Right lung (tissue), 10 donors: ENCODE measurements at places on chromosomes 7 and 10. TPM values are rescaled to one million over a fixed set of nuclear protein-coding genes. Genes with fewer than 3 reads are reported as not detected.

- DNase-seq, result no peak
Measured at GRCh38 chr7:41487229-41487940, 215.5 kb downstream of the INHBA start.

DNA sequence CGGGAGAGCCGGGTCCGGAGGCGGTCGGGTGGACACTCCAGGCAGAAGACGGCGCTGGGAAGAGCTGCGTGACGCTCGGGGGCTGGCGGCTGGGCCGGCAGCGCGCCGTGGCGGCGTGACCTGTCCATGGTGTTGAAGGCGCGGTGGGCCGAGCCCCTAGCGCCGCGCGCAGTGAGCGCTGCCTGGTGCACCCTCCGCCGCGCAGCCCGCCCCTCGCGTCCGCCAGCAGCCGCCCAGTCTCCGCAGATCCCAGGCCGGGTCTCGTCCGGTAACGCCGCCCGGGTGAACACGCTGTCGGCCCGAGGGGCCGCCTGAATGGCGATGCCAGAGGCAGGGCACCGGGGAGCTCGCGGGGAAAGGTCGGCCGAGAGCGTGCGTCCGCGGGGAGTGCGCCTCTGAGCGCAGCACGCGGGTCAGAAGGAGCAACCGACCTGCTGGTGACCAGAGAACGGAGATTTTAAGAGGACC lies 657 bp upstream of the TMEM178B start:
- DNase-seq, result peak; percentile 49

- DNase-seq, result no peak
Measured at GRCh38 chr7:139748941-139749340, 28.9 kb downstream of the HIPK2 start.

- no peak for DNase-seq
Measured at GRCh38 chr7:83060218-83060617, 102.5 kb downstream of the PCLO start.

GRCh38 chr10:74586088-74586585 lies 240.3 kb upstream of the KAT6B start:
- DNase-seq, result no peak

GRCh38 chr10:23080262-23080661 lies 15.1 kb upstream of the MSRB2 start:
- no peak for DNase-seq

- no peak for DNase-seq
Measured at GRCh38 chr10:102274062-102274461, 28.7 kb downstream of the GBF1 start.

DNA sequence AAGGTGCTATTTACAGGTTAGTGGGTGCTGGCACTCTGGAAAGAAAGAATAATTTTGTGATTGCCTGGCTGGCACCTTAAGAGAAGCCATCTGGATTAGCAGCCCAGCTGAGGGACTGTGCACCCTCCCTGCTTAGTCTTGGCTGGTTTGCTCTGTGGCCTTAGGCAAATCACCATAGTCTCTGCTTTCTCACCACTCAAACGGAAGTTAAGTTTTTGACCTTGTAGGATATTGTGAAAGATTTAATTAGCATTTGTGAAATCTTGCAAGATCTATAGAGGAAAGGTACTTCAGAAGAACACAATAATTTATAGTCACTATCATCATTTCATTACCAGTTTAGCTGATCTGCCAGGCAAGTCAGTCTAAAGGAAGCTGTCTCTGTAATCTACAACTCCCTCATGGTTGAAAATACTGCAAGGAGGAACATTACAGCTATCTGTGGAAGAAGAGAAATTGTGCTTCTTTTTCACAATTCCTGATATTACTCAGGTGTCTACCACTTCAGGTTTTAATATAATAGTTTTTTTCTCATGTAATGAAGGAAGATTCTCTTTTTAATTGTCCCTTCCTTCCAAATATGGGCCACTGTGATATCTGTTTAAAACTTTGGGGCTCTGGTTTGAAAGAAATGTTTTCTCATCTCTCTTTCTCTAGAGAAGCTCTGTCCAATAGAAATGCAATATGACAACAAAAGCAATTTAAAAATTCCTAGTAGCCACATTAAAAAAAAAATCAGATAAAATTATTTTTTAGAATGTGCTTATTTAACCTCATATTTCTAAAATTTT lies 219.6 kb downstream of the PTEN start:
- no peak for DNase-seq

DNA sequence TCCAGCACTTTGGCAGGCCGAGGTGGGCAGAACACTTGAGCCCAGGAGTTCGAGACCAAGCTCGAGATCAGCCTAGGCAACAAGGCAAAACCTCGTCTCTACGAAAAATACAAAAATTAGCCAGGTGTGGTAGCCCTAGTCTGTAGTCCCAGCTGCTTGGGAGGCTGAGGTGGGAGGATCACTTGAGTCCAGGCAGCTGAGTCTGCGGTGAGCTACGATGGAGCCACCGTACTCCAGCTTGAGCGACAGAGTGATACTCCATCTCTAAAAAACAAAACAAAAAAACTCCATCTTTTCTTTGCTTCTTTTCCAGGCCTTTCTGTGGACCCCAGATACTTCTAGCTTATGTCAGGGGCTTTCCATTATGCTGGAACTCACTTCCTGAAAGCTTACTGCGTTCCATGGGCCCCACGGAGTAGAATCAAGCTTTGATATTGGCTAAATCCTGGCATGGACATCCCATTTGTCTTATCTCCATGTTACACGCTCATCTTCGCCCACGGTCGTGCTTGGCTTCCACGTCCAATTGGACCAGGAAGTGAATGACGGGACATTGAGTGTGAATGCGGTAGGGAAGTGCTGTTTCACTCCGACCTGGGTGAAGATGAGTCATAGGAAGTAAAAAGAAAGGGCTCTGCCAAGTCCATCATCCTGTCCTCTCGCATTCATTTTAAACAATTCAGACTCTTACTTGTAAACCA lies 45.7 kb downstream of the FAM171A1 start:
- DNase-seq, result no peak

GRCh38 chr7:30330134-30331111 lies 46.0 kb downstream of the ZNRF2 start:
- no peak for DNase-seq

DNA sequence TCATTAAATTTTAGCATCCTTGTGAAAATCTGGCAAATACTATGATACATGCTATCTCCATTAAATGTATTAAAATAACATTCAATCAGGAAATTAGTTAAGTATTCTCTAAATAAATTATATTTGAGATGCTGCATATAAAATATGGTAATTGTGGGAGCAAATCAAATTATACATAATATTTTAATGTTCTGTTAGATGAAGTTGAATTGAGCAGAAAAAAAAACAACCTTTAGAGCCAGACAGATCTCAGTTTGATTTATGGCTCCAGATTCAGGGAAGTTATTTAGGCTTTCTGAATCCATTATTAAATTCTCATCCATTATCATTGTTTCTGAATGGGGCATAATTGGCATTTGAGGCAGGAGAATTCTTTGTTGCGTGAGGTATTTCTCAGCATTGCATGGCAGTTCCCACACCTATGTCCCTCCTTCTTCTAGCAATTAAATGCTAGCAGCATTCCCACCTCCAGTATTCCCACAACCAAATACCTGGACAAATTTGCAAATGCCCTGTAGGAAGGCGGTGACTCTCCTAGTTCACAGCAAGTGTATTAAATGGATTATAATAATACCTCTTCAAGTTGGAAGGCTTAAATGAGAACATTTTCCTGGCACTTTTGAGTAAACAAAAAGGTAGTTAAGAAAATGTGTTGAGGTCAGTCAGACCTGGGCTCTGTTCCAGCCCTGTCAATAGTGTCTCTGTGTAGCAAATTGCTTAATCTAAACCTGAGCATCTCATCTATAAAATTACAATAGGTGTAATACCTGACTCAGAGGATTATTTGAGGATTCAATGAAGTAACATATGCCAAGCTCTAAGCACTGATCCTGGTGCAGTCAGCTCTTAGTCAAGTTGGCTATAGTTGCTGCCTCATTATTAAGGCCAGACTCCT lies 108.9 kb downstream of the RNLS start:
- no peak for DNase-seq

Gene TRIM74
- polyA plus RNA-seq, result 1.8 TPM

Gene ADRA2A
- polyA plus RNA-seq, result 0.37 TPM

Gene PRXL2A
- 96.7 TPM for polyA plus RNA-seq

Gene TLX1
- not detected for polyA plus RNA-seq

Gene RSBN1L
- polyA plus RNA-seq, result 34.8 TPM

Gene CYP26A1
- 0.15 TPM for polyA plus RNA-seq

Gene SLC18A3
- polyA plus RNA-seq, result not detected

Gene ZNF488
- polyA plus RNA-seq, result 1.5 TPM

Gene CNPY4
- polyA plus RNA-seq, result 41.5 TPM

Gene STEAP1B
- polyA plus RNA-seq, result 3.4 TPM

Gene ZNF804B
- 0.09 TPM for polyA plus RNA-seq
